Adrenal gland (tissue), 19 donors: ENCODE measurements at places on chromosomes 6 and 20. TPM values are rescaled to one million over a fixed set of nuclear protein-coding genes. Genes with fewer than 3 reads are reported as not detected.

Gene AKAP12
- 36.7 TPM for total RNA-seq

Gene ADAM33
- total RNA-seq: 0.43 TPM

DNA sequence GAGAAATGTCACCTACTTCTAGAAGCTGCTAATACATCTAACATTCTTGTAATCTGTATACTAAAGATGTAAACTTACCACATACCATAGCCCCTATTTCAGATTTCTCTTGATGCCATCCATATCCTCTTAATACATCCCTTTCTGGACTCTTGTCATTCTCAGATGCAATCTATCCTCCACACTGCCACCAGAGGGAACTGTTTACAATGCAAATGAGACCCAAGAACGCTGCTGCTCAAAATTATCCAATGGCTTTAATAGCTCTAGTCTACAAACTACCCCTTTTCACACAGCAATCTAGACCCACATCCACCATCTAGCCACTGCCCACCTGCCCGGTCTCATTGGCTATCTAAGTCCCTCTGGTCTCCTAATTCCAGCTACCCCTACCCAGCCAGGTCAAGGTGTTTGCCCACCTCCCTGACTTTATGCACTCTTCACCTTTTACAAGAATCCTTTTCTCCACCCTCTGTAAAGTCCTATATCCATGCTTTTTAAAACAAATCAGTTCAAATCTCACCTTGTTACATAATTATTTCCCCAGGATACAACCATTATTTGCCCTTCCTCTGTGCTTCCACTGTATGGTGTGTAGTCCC is 14.8 kb downstream of the FAXC start:
- H3K27ac ChIP-seq: no peak overlapping the region
- H3K4me1 ChIP-seq: no peaks in the 10 kb centered on the region
- H3K27me3 ChIP-seq: no peaks in the 10 kb centered on the region
- H3K36me3 ChIP-seq: no peaks in the 10 kb centered on the region
- no peak overlapping the region for H3K4me3 ChIP-seq

- H3K27me3 ChIP-seq: peaks cover 2% of the 10 kb centered on the region
- H3K4me3 ChIP-seq: no peak overlapping the region
- H3K27ac ChIP-seq: no peak overlapping the region
Measured at GRCh38 chr6:35754452-35755277, 17.8 kb downstream of the ARMC12 start.

GRCh38 chr6:123039431-123039830 is 43.4 kb downstream of the CLVS2 start:
- H3K4me1 ChIP-seq: no peaks in the 10 kb centered on the region
- H3K4me3 ChIP-seq: no peak overlapping the region
- H3K27ac ChIP-seq: no peak overlapping the region
- H3K27me3 ChIP-seq: no peaks in the 10 kb centered on the region
- no peaks in the 10 kb centered on the region for H3K36me3 ChIP-seq

- H3K36me3 ChIP-seq: no peaks in the 10 kb centered on the region
- DNase-seq: no peak
- no peak overlapping the region for H3K27ac ChIP-seq
- no peaks in the 10 kb centered on the region for H3K4me1 ChIP-seq
Measured at GRCh38 chr6:12939314-12939713, 222.7 kb downstream of the PHACTR1 start.

GRCh38 chr6:40328986-40329545 is 258.1 kb downstream of the LRFN2 start:
- DNase-seq: no peak
- no peaks in the 10 kb centered on the region for H3K36me3 ChIP-seq
- H3K4me3 ChIP-seq: no peak overlapping the region
- peaks cover 8% of the 10 kb centered on the region for H3K27me3 ChIP-seq
